NCI-H2081 treated with DMSO at 0.1 percent for 48 hours (cell line): ENCODE measurements at places on chromosomes 3 and 15.

DNA sequence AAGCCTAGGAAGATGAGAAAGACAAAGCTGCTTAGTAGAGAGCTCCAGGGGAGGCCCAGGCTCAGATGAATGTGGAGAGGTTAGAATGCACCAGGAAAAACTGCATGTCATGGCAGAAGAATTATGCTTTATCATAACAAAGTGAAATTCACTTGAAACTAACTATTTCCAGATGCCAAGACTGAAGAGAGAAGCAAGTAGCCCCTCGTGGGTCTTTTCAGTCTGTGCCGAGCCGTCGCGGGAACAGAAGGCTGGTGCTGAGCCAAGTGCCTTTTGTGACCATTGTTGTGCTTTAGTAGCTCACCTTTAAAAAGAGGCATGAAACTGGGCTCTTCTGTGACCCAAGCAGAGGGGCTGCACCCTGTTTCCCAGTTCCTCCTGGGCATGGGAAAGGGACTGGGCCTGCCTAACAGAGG, 73.2 kb downstream of the CHDH start:
- no peak for DNase-seq

- DNase-seq, result no peak
Observed at GRCh38 chr3:46923559-46924350, 46.2 kb downstream of the PTH1R start.

DNA sequence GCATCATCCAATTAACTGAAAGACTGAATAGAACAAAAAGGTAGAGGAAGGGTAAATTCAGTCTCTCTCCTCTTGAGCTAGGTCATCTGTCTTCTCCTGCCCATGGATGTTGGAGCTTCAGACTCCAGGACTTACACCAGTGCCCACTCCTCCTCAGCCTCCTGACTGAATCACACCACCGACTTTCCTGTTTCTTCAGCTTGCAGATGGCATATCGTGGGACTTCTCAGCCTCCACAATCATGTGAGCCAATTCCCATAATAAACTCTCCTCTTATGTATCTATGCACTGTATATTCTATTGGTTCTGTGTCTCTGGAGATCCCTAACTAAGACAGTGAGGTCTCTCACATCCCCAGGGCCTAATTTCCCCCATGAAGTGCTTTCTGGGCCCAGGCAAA, 140.4 kb downstream of the CD47 start:
- DNase-seq, result no peak

GRCh38 chr3:132569153-132569552, 27.9 kb upstream of the ACKR4 start:
- no peak for DNase-seq

DNA sequence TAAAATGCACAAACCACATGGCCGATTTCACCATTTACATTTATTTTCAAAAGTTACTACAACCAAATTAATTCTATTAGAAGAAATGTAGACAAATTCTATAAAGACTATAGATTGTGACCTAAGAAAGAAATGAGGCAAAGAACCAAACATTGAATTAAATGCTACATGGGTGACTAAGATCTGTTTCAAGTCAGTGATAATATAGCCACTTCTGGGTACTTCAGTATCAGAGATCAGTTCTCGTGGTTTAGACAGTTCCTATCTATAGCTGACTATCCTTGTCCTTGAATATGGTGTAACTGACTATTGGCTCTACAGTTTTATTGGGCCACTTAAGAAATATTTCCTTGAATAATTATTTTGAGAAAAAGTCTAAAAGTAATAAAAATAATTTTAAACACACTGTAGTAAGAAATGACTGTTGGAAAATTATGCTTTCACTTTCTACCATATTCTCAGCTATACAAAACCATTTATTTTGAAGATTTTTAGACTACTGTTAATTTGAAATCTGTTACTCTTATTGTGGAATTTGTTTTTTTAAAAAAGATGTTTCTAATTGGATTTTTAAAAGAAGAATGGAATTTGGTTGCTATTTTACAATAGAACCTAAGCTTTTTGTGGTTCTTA, 14.1 kb downstream of the KCNMB3 start:
- DNase-seq, result no peak

- DNase-seq, result no peak
Observed at GRCh38 chr3:143330296-143330868, 210.8 kb downstream of the CHST2 start.

DNA sequence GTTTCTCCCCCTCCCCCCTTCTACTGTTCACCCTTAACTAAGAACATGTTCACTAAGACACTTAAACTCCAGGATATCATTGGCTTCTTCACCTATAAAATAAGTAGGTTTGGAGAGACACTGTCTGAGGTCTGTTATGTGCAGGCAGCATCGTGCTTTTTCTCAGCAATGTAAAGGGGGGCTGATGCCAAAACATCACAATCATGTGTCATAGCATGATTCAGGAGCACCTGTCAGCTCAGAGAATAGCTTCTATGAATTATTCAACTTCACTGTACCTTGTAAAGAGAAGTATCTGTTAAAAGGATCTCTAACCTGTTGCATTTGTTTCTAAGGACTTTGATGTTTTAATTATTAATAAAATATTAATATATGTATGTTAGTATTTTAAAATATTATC, 211.4 kb upstream of the EPHA3 start:
- no peak for DNase-seq

- DNase-seq, result no peak
Observed at GRCh38 chr3:167811031-167811430, 75.5 kb downstream of the SERPINI1 start.
